ENCODE measurements at places on chromosomes 2 and 18.

DNA sequence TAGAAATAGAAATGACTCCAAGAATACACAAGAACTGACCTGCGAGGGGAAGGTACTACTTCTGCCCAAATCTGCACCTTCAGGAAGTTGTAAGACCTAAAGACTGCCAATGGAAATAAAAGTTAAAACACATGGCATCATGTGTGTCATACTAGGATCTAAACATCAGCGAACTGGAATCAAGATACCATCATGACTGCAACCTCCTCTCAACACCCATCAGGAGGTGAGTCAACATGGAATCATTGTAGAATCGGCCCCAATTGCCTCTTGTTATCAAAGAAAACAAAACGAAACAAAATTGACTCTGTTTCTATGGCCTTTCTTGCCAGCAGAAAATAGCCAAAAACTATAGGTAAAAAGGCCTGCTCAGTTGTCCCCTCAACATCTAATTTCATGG, 15.1 kb downstream of the RDH14 start:
- DNase-seq: no peak

- no peak for DNase-seq
These were observed 1.1 kb downstream of the MARCHF4 start for GRCh38 chr2:216370961-216371712.

GRCh38 chr2:121120411-121120810, 164.6 kb downstream of the TFCP2L1 start:
- DNase-seq: no peak

- DNase-seq: no peak
These were observed 461.5 kb downstream of the IRS1 start for GRCh38 chr2:226337941-226338600.

GRCh38 chr2:232875256-232876121, 5.4 kb downstream of the SNORC start:
- DNase-seq: no peak

DNA sequence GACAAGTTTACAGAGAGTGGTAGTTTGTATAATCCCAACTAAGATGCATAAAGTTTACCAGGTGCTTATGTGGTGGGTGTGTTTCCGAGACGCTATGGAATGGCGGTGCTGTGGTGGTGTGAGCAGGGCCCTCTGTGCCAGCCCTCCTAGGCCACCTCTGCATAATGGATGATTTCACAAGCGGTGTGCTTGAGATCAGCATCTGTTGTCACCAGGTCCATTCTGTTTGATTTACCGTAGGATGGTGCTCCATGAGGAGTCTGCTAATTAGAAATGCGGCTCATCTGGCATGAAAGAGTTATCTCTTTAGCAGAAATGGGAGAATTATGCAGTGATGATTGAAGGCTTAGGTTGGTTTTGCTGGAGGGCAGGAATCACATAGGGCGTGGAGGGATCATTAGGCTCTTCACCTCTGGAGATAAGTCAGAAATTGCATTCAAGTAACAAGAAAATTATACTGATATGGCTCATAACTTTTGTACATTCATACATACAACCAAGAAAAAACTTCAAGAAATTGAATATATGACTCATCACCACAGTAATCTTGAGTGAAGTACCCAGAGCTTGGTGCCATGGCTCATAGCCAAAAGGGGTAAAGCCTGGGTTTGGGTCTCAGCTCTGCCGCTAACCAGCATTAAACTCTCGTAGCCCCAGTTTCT, 41.4 kb downstream of the CRIM1 start:
- no peak for DNase-seq

- DNase-seq: no peak
These were observed 11.6 kb downstream of the RAMP1 start for GRCh38 chr2:237870754-237871651.

DNA sequence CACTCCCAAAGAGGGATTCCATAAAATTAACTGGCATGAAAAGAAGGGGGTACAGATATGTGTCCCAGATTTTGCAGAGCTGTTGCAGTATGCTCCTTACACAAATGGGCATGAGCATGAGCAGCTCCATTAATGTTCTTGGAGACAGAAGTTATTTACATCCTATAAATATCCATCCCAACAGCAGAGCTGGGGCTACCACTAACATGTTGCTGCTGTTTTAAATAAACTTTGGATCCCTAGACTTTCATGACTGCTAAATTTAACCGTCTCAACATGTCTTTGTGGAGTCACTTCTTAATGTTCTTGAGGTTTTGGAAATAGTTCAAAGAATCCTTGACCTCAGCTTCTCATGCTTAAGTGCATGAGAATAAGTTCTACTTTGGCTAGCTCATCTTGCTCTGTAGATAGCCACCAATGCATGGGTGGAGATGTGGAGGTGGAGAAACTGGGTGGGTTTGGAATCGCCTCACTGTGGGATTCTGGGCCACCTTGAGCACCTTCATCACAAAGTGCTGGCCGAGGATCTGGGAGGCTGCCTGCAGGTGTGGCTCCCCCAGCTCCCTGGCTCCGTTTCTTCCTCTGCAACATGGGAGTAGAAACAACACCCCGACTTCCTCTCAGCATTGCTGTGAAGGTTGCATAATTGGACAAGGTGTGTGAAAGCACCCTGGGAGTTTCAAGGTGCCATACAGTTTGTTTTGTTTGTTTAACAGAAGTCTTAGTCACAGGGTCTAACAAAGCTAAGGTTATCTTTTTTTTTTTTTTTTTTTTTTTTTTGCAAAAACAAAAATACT, 307.2 kb downstream of the MYCN start:
- DNase-seq: no peak

DNA sequence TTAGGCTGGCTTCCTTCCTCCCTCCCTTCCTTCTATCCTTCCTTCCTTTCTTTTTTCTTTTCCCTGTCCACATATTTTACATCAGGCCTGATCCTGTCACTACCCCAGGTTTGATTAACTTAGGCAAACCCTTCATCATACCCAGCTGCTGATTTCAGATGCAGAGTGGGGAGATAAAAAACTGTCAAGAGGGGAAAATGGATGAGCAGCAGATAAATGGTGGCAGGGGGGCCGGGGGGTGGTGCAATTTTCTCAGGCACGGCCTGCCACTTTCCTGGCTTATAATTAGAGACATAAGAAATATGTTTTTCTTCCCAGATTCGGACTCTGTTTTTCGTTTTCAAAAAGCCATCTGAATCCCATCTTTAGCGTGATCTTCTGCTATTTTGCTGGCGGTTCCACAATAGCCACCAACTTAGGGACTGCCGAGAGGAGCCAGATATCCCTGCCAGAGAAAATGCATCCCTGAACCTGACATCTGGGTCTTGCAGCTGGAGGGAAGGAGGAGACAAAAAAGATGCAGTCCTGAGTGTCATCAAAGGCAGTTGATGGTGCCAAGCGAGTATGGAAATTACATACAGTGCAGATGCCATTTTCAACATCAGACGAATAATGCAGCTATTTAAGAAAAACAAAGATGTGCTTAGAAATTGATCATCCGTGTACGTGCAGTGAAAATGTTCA, 49.9 kb downstream of the CXCR4 start:
- DNase-seq: no peak

DNA sequence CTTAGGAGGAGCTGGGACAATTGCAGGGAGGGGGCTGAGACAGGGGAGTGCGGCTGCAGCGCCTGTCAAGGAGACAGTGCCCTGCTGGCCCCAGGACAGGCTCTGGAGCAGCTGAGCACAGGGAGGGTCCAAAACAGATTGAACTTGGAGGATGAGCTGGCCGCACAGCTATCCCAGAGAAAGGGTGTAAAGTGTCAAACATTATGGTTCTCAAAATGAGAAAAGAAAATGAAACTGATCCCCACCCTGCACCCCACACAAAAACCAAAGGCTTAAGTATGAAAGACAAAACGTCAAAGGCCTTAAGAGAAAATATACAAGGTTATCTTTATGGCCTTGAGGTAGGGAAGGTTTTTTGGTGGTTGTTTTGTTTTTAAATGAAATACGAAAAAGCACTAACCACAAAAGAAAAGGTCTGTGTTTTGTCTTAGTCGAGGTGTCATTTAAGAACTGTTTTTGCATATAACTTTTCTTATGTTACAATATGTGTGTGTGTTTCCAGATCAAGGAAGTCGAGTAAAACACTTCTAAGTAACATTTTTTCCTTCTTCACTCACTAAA, 111.8 kb downstream of the HDAC4 start:
- no peak for DNase-seq

GRCh38 chr2:45822272-45822630, 170.8 kb downstream of the PRKCE start:
- no peak for DNase-seq

GRCh38 chr2:236726701-236727450, 157.3 kb downstream of the ACKR3 start:
- no peak for DNase-seq

- DNase-seq: no peak
These were observed 82.0 kb downstream of the TANC1 start for GRCh38 chr2:159050426-159050825.

DNA sequence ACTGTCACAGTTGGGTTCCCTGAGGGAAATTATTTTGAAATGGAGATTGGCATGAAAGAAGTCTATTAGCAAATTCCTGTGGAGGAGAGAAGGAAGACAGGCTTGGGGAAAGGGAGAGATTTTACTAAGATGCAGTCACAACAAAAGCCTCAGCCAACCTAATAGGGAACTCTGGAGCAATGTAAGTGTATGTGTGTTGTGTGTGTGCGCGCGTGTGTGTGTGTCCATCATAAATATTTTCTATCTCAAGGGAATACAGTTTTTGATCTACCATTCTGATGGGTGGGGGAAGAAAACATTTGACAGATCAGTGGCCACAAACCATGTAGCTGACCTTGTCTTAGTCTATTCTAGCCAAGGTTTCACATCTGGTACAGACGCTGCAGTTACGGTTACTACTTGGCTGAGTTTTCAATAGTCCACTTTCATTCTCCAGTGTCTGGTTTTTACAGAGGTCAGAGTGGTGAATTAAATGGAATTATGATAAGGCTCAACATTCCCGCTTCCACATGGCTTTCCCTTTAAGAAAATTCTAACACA, 72.6 kb downstream of the MREG start:
- DNase-seq: no peak

DNA sequence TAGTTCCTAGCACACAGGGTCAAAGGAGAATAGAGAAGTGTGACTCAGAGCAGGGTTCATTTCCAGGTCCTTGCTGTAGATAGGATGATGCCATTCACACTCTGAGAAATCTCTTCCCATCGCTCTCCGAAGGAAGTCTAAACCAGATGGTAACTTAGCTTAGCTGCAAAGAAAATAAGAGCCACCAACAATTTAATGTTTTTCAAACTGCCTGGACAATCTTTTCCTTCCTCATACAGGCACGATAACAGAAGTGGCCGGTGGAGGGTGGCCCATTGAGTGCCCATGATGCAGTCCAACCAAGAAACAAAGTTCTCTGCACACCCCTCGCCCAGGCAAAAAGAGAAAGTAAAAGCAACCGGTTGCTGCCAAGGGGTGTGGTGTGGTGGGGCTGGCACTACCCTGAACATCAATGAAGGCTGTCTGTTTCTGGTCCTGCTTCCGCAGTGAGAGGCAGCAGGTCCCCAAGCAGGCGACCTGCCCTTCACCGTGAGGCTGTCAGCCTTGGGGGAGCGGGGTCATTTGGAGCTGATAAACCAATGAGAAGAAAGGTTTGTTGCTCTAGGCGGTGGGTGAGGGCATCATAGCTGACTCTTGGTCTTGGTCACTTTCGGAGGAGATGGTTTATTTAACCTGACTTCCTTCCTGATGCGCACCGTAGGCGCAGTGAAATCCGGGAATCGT, 105.6 kb upstream of the CD302 start:
- DNase-seq: no peak

GRCh38 chr18:61308004-61308403, 25.2 kb upstream of the CDH20 start:
- no peak for DNase-seq

DNA sequence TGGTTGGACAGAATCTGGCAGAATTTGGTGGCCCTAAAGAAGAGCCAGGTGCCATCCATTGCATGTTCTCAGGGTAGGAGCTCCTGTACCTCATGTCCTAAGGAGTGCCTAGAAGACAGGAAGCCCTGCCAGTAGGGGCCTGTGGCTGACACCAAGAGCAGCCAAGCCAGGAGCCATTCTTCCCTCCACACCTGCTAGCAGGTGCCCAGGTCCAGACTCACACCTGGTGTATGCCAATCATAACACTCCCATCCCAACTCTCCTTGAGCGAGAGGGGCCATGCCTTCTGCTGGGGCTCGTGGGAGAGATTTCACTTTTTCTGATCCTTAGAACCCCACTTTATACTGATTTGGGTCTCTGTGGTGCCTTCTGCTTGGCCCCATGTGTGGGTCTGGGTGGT, 26.5 kb upstream of the TMEM37 start:
- DNase-seq: no peak

GRCh38 chr18:74804677-74805076, 207.0 kb downstream of the ZNF407 start:
- DNase-seq: no peak

GRCh38 chr2:235672720-235673119, 178.9 kb downstream of the AGAP1 start:
- DNase-seq: no peak

All from amniotic stem cell (primary cell).